ENCODE measurements at places on chromosomes 2 and 18.

DNA sequence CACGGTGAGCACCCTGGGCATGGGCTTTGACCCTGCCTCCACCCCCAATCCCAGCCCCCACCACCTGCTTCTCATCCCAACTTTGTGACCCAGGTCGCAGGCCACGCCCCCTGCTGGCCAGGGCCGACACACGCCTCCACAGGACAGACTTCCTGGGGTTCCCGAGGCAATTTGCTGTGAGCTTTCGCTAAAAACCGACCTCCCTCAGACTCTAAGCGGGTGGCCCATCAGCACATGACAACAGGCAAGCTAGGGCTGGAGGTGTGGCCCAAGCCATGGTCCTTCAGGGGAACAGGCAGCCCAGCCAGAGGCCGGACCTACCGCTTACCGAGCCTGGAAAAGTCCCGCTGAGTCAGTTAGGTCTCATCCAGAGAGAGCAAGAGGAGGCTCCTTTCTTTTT lies 31.9 kb downstream of the C1QL2 start:
- DNase-seq = no peak

DNA sequence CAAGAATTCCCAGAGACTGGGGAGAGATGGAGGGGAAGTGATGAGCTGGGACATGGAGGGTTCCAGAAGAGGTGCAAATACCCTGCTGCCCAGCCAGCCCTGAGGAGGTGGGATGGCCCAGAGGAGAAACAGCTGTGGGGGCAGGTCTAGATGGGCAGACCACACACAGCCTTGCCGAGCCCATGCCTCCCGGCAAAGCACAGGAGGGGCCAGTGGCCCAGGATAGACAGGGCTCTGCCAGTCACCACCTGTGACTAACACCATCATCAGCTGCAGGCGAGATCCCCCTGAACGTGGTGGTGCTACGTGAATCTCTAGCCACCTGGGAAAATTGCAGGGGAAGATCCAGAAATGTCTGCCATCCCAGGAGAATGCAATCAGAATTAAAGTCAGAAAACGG lies 39.4 kb downstream of the SCTR start:
- no peak for DNase-seq

DNA sequence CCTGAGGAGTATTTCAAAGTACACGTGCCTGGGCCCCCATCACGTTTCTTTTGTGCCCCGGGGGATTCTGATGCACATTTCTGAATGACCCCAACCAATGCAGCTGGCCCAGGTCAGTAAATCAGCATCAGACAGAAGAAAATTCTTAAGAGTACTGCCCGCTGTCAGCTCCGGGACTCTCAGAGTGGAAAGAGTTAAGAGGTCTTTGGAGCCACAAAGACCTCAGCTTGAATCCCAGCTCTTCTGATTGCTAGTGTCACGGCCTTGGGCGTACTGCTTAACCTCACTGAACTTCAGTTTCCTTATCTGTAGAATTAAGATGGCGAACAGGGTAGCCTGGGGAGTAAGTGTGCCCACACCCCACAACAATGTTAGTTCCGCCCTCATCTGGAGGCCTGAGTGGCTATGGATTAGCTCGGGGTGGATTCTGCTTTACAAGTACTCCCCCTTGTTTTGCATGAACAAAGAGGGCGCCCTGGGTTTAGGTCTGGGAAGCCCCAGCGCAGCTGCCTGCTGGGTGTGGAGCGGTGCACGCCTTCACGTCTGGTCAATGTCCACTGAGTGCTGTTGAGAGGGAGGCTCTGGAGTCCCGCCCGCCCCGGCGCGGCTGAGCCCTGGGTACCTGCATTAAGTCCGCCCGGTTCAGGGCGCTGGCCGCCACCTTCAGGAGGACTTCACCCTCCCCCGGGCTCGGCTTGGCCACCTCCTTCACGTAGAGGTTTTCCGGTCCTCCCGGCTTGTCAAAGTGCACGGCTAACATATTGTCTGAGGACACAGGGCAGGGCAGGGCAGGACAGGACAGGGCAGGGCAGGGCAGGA lies 858 bp downstream of the TP53I3 start:
- peak; percentile 61 for DNase-seq

DNA sequence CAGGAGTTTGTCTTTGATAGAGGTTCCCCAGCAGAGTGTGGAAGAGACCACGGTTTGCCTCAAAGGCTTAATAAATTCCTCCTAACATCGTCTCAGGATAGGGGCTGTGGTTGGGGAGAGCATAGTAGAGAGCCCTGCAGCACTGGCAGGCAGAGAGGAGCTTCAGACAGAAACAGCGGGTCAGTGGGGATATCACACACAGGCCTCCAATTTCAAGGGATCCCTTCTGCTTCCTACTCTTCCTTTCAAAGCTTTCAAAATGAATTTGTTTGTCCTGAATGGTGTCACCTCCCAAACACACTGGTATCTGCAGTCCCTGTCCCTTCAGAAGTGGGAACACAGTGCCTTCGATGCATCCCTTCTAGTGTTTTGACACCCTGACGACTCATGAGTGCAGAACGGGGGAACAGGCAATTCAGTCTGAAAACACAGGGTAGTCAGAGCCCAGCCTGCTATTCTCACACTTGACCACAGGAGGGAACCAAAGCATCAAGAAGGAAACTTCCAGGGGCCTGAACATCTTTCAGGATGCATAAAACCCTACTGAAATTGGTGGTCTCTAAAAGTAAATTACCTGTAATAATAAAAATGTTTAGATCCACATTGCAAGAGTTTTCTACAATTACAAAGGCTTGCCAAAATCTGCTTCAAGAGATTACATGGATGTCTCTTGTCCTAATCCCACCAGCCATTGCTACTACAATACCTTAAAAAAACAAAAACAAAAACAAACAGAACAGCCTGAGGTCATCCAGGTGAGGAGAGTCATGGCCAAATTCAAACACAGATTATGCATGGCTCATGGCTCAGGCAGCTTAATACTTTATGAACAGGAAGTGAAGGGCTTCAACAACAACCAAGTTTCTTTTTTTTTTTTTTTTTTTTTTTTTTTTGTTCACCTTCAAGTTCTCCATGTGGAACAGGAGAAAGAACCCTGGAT lies 49.8 kb downstream of the SLC14A2 start:
- no peak for DNase-seq

GRCh38 chr2:159064446-159065301 lies 96.2 kb downstream of the TANC1 start:
- no peak for DNase-seq

- DNase-seq = no peak
These were observed 12.7 kb upstream of the KCNJ13 start for GRCh38 chr2:232789082-232789481.

DNA sequence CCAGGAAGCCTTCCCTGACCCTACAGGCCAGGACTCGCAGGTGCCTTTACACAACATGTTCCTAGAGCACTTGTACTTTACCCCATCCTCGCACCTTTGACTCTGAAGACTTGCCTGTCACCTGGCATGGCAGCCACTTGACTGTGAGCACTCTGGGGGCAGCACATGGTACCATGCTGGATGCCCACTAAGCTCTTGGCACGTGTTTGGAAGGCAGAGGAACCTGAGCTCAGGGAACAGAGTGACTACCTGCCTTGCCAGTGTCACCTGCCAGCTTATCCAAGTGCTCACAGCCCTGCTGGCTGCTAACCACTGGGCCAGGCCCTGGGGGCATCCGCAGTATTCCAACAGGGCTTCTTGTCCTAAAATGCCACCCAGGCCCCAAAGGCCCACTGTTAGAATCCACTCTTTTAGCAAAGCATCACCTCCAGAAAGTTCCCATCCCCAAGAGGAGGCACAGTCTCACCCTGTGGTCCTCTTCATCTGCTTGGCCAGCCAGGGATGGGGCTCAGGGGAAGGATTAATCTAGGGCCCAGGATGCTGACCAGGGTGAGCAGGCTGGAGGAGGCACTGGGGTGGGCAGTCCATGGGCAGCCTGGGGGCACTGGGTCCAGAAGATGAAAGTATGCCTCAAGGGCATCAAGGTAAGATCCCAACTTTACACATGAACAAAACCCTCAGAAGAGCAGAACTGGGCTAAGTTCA lies 57.0 kb downstream of the ZBTB7C start:
- DNase-seq = no peak

DNA sequence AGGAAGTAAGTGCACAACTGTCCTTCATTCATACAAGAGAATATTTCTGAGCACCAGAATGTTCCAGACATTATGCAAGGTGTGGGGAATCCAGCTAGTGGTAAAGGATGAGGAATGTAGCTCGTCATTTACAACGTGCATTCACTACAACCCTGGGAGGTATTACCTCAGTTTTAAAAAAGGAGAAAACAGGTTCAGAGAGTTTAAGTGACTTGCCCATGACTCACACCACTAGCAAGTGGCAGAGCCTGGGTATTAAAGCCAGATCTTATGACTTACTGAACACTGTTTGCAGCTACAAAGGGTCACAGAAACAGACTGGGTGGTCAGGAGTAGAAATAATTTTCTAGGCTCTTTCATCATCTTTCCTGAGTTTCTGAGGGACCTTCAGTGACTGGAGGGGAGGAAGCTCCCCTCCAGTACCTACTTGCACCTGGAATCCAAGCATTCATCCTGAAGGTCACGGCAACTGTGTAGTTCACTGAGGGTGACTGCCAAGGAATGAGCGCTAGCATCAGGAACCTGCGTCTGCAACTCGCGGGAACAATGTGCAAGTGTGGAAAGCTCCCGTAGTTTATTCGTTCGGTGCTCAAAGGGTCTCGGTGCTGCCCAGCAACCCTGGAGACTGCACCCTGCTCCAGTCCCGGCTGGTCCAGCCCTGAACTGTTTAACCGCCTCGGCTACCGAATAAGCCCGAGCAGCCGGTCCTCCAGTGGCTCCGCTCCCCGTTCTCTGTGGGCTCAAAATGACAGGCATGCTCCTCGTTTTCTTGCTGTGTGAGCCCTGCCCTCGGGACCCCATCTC lies 647 bp downstream of the CCDC121 start:
- DNase-seq = no peak

GRCh38 chr2:70525032-70525431 lies 28.6 kb downstream of the TGFA start:
- DNase-seq = no peak

DNA sequence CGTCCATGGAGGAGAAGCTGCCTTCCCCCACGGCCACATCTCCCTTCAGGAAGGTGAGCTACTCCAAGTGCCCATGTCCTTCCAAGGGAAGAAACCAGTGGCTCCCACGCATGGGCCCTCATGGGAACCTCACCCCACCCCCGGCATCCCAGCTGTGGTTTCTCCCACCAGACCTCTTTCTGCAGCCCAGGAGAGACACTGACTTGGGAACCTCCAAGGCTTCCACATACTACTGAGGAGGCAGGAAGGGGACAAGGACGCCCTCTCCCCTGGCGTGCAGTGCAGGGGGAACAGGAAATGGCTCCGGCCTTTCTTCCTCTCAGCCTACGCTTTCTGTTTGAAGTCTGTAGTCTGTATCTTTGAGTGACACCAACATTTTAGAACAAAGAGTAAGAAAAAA lies 104.5 kb upstream of the EPC2 start:
- no peak for DNase-seq

DNA sequence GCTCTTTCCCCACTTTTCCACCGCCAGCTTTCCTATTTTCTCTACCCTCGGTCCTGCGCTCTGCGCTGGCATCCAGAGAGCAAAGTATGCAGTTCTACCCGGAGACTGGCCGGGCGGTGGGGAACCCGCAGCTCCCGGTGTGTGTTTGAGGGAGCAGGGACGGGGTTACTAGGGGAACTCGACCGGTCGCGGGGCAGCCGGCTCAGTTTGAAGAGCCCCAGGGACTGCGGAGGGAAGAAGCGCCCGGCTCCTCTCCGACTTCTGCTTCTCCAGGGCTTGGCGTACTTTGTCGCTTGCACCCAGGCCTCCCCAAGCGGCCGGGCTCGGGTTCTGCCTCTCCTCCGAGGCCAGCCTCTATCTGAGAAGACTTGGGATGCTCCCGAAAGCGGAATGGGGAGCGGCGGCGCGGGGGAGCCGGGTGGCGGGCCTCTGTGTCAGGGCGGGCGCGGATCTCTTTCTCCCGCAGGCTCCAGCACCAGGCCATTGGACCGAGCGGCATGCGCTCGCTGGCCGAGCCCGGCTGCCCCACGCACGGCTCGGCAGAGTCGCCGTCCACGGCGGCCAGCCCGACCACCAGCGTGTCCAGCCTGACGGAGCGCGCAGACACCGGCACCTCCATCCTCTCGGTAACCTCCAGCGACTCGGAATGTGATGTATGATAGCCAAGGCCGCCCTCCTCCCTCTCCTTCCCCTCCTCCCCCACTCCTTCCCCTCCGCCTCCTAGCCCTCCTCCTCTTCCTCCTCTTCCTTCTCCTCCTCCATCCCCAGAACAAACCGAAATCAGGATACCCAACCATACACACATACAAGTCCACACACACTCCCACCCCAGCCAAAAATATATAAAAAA lies 2.8 kb downstream of the SIX3 start:
- DNase-seq = no peak

GRCh38 chr2:66323406-66323805 lies 111.5 kb upstream of the MEIS1 start:
- DNase-seq = no peak

GRCh38 chr2:108404784-108405397 lies 27.1 kb downstream of the SULT1C4 start:
- no peak for DNase-seq

GRCh38 chr2:136246086-136246669 lies 128.2 kb upstream of the CXCR4 start:
- no peak for DNase-seq

- DNase-seq = no peak
These were observed 269.4 kb upstream of the FBXO11 start for GRCh38 chr2:48175656-48176055.

DNA sequence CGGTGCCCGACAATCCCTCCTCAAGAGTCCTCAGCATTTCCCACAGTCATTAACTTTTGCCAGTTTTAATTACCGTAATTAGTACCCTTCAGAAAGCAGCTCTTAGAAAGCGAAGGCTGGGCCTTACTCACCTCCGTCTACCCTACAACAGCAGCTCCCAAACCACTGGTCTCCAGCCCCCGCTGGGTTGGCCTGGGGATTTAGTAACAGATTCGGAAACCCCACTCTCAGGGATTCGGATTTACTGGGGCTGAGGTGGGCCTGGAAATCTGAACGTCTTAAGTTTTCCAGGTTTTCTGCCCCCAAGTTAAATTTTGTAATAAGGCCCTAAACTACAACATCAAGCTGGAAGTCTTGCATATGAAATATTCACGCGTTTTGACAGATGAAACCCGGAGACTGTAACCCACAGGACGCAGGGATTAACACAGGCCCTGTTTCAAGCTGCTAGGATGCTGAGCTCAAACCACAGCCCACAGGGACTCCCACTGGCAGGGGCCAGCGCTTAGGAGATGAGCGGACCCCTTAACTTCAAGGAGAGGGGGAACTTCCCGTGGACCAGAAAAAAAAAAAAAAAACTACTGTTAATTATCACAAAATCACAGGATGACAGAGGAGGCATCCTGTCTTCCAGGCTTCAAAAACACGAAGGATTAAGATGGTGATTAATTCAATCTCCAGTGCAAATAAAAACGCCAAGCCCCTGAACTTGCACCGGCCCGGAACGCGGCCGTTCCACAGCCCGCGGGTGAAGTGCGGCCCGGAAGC lies 985 bp downstream of the ILKAP start:
- no peak for DNase-seq

- no peak for DNase-seq
These were observed 54.9 kb downstream of the CERKL start for GRCh38 chr2:181602017-181602416.

DNA sequence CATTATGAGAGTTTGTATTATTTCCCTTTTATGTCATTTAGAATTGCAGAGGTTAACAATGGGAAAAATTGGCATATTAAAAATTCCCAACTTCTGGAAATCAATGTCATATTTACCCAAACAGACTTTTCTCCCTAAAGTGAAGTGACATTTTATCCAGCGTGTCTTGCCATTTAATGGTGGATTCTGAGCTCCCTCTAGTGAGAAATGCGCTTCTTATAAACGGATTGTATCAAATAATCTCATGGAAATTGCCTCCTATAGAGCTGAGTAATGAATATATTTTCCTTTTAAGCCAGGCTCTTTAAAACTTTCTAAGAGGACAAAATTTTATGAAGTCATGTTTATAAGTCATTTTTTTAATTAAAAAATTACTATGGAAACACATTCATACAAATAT lies 5.7 kb upstream of the GCFC2 start:
- no peak for DNase-seq

Measured in cortex of kidney (tissue), 1 donor.